Activated T-cell treated with anti-CD3 and anti-CD28 coated beads, Interleukin-2, amount 50 U/mL, for 1 hour (primary cell): ENCODE measurements at places on chromosomes 4 and X.

- no peak for DNase-seq
These were observed 8.7 kb downstream of the LIMCH1 start for GRCh38 chr4:41546638-41547037.

DNA sequence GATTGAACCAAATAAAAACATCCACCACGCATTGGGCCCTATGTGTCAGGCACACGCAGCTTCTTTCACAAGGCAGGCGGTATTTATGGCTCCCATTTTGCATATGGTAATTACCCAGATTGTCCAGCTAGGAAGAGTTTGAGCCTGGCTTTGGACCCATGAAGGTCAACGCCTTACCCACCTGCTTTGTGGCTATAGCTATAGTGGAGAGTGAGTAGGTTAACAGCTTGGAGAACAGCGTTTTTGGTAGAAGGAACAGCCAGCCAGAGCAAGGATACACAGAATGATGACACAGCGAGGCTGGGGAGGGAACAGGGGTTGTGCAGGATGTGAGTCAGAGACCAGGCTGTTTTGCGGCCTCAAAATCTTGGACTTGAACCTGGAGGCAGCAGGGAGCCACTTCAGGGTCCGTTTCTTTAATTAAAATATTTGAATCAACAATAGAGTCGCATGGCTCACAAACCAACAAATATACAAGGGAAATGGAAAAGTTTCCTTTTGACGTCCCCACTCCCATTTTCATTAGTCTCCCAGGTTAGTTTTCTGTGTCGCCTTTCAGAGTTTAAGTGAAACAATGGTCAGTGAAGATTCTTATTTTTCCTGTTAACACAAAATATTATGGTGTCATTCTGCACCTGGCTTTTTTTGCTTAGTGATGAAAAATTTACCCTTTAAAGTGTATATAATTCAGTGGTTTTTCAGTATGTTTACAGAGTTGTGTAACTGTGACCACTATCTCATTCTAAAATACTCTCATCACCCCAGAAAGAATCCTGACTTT lies 118.2 kb upstream of the STX18 start:
- DNase-seq = no peak

GRCh38 chr4:3772632-3773031 lies 6.4 kb downstream of the ADRA2C start:
- DNase-seq = no peak

DNA sequence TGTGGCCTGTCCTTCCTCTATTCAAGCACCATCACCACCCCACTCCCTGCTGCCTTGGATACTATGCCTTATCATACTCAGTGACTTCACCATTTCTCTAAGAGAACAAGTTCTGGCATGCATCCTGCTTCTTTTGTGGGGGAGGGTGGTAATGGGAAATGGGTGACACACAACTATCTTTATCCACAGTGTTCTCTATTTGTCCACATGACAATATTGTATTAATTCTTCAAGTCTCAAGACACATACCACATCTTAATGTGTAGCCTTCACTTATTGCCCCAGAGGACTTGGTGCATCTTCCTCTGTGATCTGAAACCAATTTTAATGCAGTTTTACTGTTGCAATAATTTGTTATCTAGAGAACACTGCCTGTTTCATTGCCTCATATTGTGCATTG lies 29.3 kb upstream of the UGT2B7 start:
- DNase-seq = no peak

- DNase-seq = no peak
These were observed 130.0 kb downstream of the RBM46 start for GRCh38 chr4:154911097-154911496.

GRCh38 chr4:6887591-6888371 lies 21.8 kb upstream of the TBC1D14 start:
- no peak for DNase-seq

- DNase-seq = no peak
These were observed 27.4 kb downstream of the PCGF3 start for GRCh38 chr4:732911-733630.
